Stimulated activated CD8-positive, alpha-beta memory T cell treated with anti-CD3 and anti-CD28 coated beads, Interleukin-7, amount 100 ng/mL, for 1 hour (primary cell): ENCODE measurements at places on chromosomes 5 and 9.

GRCh38 chr5:139683295-139684271, 35.4 kb downstream of the CXXC5 start:
- DNase-seq, result no peak

DNA sequence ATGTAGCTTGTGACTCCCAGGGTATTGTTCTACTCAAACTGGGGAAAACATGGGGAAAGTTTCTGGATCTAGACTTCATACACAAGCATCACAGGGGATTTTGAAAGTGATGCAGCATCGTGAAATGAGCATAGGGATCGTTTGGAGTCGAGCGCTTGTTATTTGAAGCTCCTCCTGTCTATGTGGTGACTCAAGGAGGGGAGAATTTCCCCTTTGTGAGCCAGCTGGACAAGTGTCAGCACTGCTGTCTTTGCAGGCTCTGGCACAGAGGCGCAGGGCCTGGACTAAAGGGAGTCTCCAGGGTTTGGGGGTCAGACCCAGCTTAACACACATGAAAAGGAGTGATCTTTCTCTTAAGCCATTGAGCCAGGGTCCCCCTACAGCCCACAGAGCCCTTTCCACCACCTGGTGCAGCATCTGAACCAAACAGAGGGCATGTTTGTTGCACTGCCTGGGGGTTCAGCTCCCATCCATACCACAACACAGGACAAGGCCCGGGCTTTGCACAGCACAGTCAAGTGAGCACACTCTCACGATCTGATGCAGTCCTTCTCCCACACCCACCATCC, 51.0 kb downstream of the IRF1 start:
- no peak for DNase-seq

DNA sequence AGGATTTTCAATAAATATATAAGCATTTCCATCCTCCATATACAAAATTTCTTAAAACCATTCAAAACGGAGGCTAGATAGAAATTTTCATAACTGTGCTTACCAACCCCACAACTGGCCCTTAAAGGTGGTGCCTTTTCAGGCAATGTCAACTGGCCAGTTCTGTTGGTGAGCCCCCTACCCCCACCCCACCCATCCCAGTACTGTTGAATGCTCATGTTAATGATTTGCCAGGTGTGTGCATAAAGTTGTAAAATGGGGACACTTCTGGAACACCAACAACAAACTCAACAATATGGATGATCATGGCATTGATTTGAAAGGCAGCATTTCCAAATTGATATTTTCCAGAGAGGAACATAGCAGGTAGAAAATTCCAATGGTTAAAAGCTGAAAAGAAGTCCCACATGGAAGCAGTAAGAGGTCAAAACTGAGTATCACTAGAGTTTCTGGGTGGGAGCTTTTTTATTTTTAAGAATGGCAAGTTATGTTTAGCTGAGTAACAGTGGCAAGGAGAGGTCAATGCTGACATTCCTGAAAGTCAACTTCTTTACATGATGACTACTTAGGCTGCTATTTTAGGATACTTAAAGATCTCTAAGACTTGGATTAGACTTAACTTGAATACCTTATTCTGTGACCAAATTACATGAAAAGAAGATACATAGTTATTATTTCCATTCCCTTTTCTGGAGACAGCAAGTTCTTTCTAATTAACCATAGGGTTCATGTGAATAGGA, 2.7 kb downstream of the LEAP2 start:
- DNase-seq, result no peak

DNA sequence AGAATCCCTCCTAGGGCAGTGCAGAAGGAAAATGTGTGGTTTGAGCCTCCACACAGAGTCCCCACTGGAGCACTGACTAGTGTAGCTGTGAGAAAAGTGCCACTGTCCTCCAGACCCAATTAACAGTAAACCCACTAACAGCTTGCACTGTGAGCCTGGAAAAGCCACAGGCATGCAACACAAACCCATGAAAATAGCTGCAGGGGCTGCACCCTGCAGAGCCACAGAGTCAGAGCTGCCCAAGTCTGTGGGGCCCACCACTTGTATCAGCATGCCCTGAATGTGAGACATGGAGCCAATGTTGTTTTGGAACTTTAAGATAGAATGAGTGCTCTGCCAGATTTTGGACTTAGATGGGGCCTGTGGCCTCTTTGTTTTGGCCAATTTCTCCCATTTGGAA, 119.8 kb upstream of the CDH9 start:
- no peak for DNase-seq

DNA sequence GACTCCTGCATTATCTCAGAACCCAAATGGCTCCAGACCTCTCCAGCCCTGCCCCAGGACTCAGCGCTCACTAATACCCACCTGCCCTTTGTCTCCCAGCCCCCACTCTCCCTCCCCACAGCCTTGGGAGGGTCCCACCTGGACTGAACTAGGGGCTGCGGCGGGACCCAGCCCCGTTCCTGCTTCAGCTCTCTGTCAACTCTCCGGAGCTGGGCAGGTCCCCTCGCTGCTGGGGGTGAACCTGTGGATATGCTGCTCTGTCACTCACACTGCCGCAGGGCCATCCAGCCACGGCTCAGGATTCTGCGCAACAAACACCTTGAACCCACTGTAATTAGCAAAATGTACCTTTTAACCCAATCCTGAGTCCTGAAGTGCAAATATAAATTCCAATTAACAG, 36.8 kb downstream of the NDUFS6 start:
- no peak for DNase-seq

DNA sequence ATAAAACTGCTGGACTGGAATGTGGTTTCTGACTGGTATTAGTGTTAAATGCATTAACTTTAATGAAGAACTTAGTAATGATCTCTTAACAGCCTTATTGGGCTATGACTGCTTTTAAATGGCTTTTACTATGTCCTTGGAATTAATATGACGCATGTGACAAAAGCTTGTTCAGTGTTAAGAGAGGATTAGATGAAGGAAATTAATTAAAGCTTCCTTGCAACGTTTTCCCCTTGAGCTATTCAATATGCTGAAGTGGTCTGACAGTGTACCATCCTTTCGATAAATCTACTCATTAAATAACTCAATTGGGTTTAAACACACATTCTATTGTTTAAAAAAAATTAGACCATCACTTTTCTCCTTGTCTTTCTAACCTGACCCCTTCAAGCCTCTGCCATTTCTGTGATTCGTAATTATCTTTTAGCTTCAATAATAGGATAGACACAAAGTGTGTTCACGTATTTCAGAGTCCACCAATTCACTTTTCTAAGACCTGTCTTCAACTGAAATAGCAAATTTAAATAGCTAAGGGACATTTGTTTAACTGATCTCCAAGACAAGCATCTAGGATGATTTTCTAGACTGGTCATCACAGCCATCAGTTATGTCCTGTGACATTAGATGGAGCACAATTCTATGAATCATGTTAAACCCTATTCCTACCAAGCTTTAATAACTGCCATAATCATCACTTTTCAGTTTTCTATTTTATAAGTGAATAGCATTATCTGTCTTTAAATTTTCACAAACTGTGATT, 1258.0 kb upstream of the CDH9 start:
- DNase-seq, result no peak

DNA sequence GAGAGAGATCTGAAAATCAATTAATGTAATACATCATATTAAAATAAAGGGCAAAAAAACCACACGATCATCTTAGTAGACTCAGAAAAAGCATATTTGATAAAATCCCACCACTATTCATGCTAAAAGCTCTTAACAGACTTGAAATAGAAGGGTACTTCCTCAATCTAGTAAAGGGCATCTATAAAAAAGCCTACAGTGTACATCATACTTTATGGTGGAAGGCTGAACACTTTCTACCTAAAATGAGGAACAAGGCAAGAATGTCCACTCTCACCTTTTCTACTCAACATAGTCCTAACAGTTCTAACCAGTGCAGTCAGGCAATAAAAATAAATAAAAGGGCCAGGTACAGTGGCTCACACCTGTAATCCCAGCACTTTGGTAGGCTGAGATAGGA, 38.9 kb downstream of the POLK start:
- no peak for DNase-seq

GRCh38 chr9:131177898-131178297, 52.5 kb downstream of the NUP214 start:
- no peak for DNase-seq
